ENCODE measurements at places on chromosomes 16 and 17. TPM values are rescaled to one million over a fixed set of nuclear protein-coding genes. Genes with fewer than 3 reads are reported as not detected.

GRCh38 chr17:19958023-19958422 lies 19.6 kb downstream of the AKAP10 start:
- peaks cover 55% of the 10 kb centered on the region for H3K36me3 ChIP-seq
- H3K27ac ChIP-seq, result peak overlapping the region; percentile 25
- DNase-seq, result no peak
- no peak overlapping the region for H3K4me3 ChIP-seq
- peaks cover 14% of the 10 kb centered on the region for H3K4me1 ChIP-seq

Gene TNFRSF17
- total RNA-seq, result 0.41 TPM

GRCh38 chr16:87404764-87405625 lies 12.9 kb downstream of the MAP1LC3B start:
- no peaks in the 10 kb centered on the region for H3K4me1 ChIP-seq
- no peak for DNase-seq
- no peak overlapping the region for H3K27ac ChIP-seq

Gene WNK4
- 0.38 TPM for total RNA-seq

Gene TBX6
- 1.4 TPM for total RNA-seq

- no peak overlapping the region for H3K4me3 ChIP-seq
- H3K27me3 ChIP-seq, result no peaks in the 10 kb centered on the region
- H3K36me3 ChIP-seq, result no peaks in the 10 kb centered on the region
Observed at GRCh38 chr17:20273741-20274500, 193.4 kb downstream of the LGALS9B start.

GRCh38 chr17:82003411-82004381 lies 19.0 kb downstream of the CENPX start:
- DNase-seq, result no peak
- no peaks in the 10 kb centered on the region for H3K4me1 ChIP-seq
- H3K27ac ChIP-seq, result no peak overlapping the region
- no peak overlapping the region for H3K4me3 ChIP-seq

Gene TGFB1I1
- total RNA-seq, result 49.9 TPM

GRCh38 chr16:24736758-24737157 lies 7.3 kb downstream of the TNRC6A start:
- no peaks in the 10 kb centered on the region for H3K27me3 ChIP-seq
- no peak overlapping the region for H3K4me3 ChIP-seq
- H3K4me1 ChIP-seq, result peaks cover 90% of the 10 kb centered on the region
- H3K27ac ChIP-seq, result no peak overlapping the region

Gene SLC47A2
- total RNA-seq, result not detected

GRCh38 chr17:73289549-73290254 lies 22.1 kb downstream of the CDC42EP4 start:
- no peak for DNase-seq
- no peak overlapping the region for H3K4me3 ChIP-seq
- H3K27me3 ChIP-seq, result no peaks in the 10 kb centered on the region
- peak overlapping the region; percentile 79 for H3K27ac ChIP-seq
- peaks cover 17% of the 10 kb centered on the region for H3K36me3 ChIP-seq

- H3K27me3 ChIP-seq, result no peaks in the 10 kb centered on the region
- H3K4me1 ChIP-seq, result peaks cover 8% of the 10 kb centered on the region
- H3K36me3 ChIP-seq, result no peaks in the 10 kb centered on the region
- peak overlapping the region; percentile 63 for H3K4me3 ChIP-seq
- peak; percentile 94 for DNase-seq
Observed at GRCh38 chr17:77247048-77247541, 106.3 kb downstream of the SEC14L1 start.

- peak; percentile 90 for DNase-seq
- H3K4me1 ChIP-seq, result peaks cover 17% of the 10 kb centered on the region
- no peaks in the 10 kb centered on the region for H3K27me3 ChIP-seq
Observed at GRCh38 chr17:63600569-63601438, at the start of gene TACO1. TACO1 (plus strand) TSS chr17:63600895; CDS start chr17:63601084, 189 bp downstream.

Gene CFAP97D1
- not detected for total RNA-seq

Gene MYO1D
- total RNA-seq, result 73.3 TPM

DNA sequence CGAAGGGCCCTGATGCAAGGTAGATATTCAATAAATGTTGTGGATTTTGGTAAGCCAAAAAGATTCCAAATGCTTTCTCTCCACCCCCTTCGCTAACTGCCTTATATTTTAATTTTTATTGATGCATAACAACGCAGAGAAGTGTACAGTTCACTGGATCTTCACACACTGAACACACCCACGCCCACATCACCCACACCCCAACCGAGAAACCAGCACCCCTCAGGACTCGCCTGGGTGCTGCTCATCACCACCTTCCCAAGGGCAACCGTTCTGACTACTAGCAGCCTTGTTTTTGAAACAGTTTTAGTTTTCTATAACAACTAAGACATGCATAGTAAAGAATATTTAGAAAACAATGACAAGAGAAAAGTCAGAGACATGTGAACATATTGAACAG lies 9.1 kb upstream of the PLCG2 start:
- H3K27ac ChIP-seq, result no peak overlapping the region
- H3K4me1 ChIP-seq, result peaks cover 7% of the 10 kb centered on the region
- H3K27me3 ChIP-seq, result no peaks in the 10 kb centered on the region
- no peak for DNase-seq
- H3K36me3 ChIP-seq, result no peaks in the 10 kb centered on the region

Gene SOST
- total RNA-seq, result not detected

DNA sequence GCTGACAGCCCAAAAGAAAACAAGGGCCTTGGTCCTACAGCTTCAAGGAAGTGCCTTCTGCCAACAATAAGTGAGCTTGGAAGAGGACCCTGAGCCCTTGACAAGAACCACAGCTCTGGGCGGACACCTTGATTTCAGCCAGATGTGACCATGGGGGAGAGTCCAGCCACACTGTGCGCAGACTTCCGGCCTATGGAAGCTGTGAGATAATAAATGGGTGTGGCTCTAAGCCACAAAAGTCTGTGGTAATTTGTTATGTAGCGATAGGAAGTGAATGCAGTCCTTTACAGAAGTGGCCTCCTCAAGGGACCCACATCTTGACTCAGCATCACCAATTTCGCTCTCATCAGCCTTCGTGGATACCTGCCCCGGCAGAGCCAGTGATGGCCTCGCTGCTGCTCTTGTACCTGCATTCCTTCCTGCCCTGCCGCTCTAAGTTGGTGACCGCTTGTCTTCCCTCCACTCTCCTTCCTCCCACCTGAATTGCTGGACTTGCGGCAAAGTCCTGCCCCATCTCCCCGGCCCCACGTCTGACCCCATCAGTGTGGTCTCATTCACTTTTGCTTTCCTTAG lies 29.3 kb downstream of the PRSS54 start:
- DNase-seq, result no peak
- no peak overlapping the region for H3K27ac ChIP-seq
- H3K27me3 ChIP-seq, result no peaks in the 10 kb centered on the region
- no peaks in the 10 kb centered on the region for H3K36me3 ChIP-seq

DNA sequence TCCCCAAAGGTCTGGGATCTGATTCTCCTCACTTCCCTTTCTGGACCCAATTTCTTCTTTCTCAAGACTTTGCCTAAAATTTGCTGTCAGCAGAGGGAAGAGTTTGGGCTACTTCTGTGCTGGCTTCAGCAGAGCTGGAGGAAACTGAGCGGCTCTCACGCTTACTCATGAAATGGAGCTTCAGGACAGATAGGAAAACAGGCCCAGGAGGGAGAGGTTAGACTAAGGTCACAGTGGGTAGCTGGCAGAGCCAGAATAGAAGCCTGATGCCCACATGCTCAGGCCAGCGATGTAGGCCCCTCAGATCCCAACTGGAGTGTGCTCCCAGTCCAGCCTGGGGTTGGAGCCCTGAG lies 593 bp downstream of the SLC38A7 start:
- no peaks in the 10 kb centered on the region for H3K27me3 ChIP-seq
- H3K4me3 ChIP-seq, result peak overlapping the region; percentile 98
- DNase-seq, result no peak
- peaks cover 5% of the 10 kb centered on the region for H3K36me3 ChIP-seq
- H3K27ac ChIP-seq, result peak overlapping the region; percentile 82
- H3K4me1 ChIP-seq, result peaks cover 10% of the 10 kb centered on the region

- H3K36me3 ChIP-seq, result no peaks in the 10 kb centered on the region
- no peak overlapping the region for H3K4me3 ChIP-seq
- H3K27me3 ChIP-seq, result no peaks in the 10 kb centered on the region
- H3K4me1 ChIP-seq, result peaks cover 26% of the 10 kb centered on the region
- H3K27ac ChIP-seq, result no peak overlapping the region
- no peak for DNase-seq
Observed at GRCh38 chr16:85584819-85585282, 28.3 kb upstream of the GSE1 start.

DNA sequence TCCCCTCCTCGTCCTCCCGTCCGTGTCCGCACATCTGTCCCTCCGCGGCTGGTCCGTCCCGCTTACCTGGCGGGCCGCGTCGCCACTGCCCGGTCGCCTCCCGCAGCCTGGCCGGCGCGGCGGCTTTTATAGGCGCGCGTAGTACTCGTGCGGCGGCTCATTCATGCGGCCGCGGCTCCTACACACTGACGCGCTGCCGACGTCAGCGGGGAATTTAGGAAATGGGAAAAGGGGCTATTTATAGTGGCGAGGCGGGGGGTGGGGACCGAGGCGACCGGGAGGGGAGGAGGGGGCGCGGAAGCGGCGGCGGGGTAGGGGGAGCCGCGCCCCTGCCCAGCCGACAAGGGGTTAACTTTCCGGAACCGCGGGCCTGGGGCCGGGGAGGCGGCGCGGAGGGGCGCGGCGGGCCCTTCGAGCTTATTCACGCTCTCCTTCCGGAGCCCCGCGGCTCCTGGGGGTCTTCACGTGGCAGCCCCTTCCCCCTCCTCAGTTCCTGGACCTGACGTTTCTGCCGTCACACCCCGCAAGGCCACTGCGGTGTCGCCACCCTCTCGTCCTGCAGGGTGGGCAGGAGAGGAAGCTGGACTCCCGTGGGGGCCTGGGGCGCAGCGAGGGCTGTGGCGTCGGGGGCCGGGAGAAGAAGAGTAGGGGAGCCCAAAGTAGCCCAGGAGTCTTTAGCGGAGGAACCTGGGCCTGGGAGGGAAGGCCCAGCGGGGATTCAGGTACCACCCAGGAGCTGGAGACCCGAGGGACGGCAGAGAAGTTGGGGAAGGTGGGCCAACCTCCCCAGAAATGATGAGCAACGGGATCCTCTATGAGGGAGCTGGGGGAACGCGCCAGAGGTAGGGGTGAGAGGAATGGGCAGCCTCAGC lies 3.6 kb upstream of the HIC1 start:
- H3K27ac ChIP-seq, result no peak overlapping the region
- peaks cover 5% of the 10 kb centered on the region for H3K27me3 ChIP-seq
- H3K36me3 ChIP-seq, result no peaks in the 10 kb centered on the region
- H3K4me1 ChIP-seq, result peaks cover 34% of the 10 kb centered on the region
- peak overlapping the region; percentile 55 for H3K4me3 ChIP-seq
- no peak for DNase-seq

Gene SGCA
- total RNA-seq, result 27.8 TPM
